ENCODE measurements at places on chromosomes 7 and 10.

DNA sequence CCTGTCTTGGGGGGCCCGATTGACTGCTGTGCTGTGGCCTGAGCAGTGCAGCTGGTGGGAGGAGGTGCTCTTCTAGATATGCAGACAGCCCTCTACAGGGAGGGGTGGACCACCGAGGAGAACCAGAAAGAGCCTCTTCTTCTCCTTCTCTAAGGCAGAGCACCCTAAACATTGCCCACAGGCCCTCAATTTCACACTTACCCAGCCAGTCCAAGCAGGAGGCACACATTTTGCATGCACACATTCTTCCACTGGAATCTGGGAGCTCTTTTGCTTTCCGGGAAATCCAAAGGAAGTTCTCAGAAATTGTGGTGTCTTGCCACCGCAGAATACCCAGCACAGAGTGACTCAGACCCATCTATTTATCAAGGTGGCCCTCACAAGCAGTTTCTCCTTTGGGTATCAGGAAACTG lies 45.8 kb downstream of the EEPD1 start:
- DNase-seq, result no peak

DNA sequence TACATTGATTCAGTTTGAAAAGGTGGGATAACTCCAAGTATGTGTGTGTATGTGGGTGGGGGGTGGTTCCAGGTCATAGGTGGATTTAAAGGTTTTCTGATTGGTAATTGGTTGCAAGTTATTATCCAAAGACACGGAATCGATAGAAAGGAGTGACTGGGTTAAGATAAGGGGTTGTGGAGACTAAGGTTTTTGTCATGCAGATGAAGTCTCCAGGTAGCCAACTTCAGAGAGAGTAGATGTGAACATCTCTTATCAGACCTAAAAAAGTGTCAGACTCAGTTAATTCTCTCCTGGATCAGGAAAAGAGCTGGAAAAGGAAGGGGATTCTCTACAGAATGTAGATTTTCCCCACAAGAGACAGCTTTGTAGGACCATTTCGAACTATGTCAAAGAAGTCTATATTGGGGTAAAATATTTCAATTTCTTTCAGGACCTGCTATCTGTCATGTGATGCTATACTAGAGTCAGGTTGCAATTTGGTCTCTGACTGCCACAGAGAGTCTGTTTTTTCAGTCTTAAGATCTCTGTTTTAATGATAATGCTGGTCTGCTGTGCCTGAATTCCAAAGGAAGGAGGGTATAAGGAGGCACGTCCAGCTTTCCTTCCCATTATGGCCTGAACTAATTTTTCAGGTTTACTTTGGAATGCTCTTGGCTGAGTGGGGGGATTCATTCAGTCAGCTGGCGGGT lies 3.6 kb downstream of the C7orf57 start:
- no peak for DNase-seq

GRCh38 chr7:87067788-87068187 lies 8.3 kb upstream of the ELAPOR2 start:
- no peak for DNase-seq

- DNase-seq, result no peak
These were observed 139.7 kb upstream of the TMEM72 start for GRCh38 chr10:44771233-44771995.

- DNase-seq, result no peak
These were observed 729.2 kb downstream of the LRMDA start for GRCh38 chr10:76160446-76161300.
